Activated naive CD8-positive, alpha-beta T cell treated with anti-CD3 and anti-CD28 coated beads, Interleukin-2, amount 50 U/mL, for 16 hours (primary cell): ENCODE measurements at places on chromosomes 16 and 17.

DNA sequence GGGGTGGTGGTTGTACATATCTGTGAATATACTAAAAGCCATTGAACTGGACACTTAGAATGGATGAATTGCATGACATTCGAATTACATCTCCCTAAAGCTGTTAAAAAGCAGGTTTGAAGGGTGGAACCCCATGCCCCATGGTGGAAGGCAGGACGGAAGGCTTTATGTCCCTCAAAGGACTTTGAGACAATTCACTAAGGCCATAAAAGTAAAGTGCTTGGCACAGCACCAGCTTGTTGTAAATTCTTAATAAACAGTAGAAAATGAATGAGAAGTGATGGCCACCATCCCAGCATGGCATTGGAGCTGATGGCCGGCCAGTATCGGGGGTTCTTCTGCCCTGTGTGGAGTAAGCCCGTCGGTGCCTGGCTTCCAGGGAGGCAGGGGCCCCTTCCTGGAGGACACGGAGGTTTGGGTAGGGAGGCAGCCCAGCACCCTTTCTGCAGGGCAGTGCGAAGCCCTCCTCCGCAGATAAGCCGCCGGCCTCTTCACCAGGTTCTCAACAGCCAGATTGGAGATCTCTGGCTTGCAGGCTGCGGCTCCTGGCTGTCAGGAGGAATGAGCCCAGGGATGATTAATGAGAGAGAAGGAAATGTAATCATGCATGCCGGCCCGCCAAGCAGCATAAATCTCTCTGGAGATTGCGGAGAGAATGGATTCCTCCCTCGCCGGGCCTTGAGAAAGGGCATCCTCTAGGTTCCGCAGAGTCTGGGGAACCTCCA lies 346.9 kb downstream of the FOXL1 start:
- DNase-seq: no peak

DNA sequence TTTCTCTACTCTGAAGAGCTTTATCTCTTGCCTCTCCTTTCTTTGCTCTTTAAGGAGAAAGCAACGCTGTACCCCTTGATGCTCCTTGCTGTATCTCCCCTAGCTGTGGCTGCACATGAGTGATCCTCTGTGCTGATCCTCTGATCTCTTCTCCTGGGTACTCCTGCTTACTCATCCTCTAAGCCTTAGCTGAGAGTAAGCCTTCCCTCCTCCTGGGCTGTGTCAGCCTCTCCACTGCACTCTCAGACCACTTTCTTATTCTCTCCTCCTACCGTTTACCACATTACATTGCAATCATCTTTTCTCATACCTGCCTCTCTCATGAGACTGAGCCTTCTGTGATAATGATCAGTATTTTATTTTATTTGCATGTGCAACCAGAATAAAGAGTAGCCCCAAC lies 25.1 kb downstream of the SOX9 start:
- no peak for DNase-seq

- DNase-seq: no peak
Measured at GRCh38 chr16:84032458-84033178, 10.0 kb downstream of the SLC38A8 start.

DNA sequence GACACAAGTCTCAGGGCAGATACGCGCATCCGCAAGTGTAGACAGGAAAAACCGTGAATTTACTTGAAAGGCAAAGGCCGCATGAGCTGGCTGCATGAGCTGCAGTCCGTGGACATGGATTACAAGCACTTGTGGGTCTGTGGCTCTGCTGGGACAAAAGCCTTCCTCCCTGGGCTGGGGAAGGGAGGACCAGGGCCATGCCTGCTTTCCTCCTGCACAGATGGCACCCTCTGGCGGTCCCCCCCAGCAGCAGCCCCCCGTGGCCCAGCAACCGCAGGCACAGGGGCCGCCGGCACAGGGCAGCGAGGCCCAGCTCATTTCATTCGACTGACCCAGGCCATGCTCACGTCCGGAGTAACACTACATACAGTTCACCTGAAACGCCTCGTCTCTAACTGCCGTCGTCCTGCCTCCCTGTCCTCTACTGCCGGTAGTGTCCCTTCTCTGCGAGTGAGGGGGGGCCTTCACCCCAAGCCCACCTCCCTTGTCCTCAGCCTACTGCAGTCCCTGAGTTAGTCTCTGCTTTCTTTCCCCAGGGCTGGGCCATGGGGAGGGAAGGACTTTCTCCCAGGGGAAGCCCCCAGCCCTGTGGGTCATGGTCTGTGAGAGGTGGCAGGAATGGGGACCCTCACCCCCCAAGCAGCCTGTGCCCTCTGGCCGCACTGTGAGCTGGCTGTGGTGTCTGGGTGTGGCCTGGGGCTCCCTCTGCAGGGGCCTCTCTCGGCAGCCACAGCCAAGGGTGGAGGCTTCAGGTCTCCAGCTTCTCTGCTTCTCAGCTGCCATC lies 1.7 kb upstream of the MRPL12 start:
- DNase-seq: no peak

DNA sequence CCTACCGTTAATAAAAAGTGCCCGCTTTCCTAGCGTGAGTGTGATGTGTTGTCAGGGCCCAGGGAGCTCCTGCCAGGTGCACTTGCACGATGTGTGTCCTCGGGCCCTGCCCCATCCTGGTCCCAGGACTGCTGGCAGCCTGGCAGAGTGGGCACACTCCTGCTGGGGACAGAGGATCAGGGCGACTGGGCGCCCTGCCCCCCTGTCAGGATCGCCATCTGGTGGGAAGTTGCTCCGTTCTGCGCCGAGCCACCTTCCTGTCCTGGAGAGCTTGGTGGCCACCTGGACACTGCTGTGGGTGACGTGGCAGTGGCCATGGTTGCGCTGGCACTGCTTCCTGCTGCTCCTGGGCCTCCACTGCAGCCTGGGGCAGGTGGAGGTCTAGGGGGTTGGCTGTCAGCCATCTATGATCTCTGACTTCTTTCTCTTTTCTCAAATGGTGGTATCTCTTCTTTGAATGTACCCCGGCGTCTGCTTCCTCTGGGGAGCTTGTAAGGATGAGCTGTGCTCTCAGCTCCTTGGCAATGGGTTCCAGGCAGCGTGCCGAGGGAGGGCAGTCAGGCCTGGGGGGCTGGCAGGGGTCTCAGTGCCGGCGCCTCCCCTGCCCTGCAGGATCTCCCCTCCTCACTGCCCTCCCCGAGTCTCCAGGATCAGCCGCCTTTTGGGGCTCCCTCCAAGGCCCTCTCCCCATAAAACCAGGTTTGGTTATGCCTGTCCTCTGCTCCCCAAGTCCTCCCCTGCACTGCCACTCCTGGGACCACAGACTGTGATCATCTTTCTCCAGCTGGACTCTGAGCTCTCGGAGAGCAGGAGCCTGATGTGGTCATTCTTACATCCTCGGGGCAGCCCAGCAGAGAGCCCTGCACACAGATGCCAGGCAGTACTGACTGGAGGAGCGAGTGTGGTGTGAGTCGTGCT lies 76.9 kb downstream of the AMFR start:
- DNase-seq: no peak

DNA sequence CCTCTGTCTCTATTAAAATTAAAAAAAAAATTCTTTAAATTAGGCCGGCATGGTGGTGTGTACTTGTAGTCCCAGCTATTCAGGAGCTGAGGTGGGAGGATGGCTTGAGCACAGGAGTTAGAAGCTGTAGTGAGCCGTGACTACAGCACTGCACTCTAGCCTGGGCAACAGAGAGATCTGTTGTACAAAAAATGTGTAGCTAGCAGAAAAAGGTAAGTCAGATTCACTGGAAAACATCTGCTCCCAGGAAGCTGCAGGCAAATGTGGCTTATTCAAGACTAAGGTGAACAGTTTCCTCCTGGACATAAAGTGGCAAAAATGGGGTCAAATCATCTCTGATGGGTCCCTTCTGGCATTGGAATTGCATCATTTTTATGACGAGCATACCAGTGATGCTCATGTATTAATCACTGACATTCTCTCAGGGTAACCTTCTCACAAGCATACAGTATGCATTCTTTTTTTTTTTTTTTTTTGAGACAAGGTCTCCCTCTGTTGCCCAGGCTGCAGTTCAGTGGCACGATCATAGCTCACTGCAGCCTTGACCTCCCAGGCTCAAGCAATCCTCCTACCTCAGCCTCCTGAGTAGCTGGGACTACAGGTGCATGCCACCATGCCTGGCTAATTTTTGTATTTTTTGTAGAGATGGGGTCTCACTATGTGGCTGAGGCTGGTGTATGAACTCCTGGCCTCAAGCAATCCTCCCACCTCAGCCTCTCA lies 48.7 kb downstream of the CPPED1 start:
- no peak for DNase-seq

DNA sequence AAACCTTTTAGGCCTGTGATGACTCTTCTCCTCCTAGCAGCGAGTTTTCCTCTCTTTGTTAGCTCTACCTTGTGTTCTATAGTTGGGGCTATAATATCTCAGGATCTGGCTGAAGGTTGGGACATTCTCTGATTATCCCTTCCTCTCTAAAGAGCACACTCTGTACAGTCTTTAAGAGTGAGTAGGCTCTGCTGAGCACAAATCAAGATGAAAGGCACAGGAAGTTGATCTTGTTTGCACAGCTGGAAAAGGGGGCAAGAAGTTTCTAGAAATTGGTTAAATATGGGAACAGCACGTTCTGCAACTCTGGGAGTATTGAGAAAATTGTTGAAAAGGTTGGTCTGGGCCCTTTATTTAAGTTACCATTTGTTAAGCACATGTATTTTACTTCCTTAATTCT lies 240.9 kb downstream of the CDH11 start:
- no peak for DNase-seq

DNA sequence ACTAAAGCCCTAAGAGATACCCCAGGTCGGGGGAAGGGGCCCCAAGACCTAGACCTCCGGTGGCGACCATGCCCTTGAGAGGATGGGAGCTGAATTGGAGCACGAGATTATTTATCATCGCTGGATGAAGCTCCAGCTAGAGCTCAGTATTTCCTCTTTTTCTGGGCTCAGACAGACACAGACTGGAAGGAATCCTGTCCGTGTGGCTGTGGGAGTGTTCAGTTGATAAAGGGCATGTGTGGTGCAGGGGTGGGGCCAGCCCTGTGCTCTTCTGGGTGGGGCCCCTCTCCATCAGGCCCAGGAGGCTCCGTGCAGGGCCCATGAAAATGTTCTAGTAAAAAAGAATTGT lies 6.3 kb upstream of the CBX4 start:
- DNase-seq: no peak

- DNase-seq: no peak
Measured at GRCh38 chr17:62398891-62399290, 18.5 kb downstream of the EFCAB3 start.

DNA sequence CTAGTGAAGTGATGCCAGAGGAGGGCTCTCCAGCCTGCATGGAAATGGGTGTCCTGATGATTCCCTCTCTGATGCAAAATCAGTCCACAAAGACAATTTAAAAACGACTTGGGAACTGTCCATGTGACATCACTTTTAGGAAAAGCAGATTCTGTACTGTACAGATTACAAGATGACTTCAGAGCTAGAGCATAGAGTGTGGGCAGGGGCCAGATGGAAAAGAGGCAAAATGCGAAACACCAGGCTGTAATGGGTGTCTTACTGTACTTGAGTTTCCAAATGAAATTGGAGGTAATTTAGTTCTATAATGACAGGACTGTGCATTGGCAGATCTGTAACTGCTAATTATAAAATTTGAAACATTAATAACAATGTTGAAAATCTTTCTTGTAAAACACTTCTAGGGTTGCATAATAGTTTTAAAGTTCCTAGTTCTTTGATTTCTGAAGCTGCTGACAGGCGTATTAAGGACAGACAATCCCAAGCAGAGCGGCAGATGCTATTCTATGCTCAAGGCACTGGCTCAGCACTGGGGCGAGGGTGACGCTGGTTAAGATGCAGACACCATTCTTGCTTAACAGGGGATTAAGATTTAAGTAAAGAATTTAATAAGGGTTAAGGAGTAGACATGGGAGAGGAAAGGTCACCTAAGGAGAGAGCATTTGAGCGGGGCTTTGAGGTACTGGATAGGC lies 29.6 kb downstream of the OGFOD1 start:
- no peak for DNase-seq

DNA sequence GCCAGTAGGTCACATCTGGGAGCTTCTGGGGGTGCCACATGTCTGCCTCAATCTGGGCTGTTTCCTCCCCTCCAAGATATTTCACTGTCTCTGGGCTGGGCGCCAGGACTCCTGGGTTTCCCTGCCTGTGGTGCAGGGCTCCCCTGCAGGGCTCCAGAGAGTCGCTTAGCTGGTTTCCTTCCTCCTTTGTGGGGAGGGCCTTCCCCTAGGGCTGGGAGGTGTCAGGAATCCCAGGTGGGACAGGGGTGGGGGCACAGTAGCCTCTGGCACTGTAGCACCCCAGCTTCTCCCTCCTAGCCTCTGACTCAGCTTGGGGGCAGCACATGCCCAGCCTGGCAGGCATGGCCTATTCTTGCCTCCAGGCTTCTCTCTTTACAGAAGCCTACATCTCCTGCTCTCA lies 2.6 kb downstream of the RARA start:
- DNase-seq: no peak

DNA sequence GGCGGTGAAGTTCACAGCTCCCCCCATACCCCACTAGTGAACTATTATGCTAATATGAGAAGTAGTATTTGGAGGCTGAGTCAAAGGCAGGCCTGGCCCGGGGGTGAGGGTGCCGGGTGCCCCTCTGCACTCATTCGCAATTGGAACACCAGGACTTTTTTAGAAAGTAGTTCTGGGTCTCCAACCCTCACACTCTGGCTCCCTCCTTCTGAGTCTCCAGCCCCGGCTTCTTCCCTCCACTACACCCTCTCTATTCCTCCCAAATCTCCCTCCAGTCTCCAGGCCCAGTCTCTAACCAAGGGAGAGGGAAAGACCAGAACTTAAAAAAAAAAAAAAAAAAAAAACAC lies 11.3 kb upstream of the HOXB2 start:
- no peak for DNase-seq

- DNase-seq: no peak
Measured at GRCh38 chr17:43768943-43769342, 9.8 kb downstream of the DUSP3 start.

- DNase-seq: no peak
Measured at GRCh38 chr17:46020023-46020761, 21.1 kb downstream of the STH start.

- no peak for DNase-seq
Measured at GRCh38 chr17:8223356-8224126, 13.2 kb upstream of the AURKB start.

DNA sequence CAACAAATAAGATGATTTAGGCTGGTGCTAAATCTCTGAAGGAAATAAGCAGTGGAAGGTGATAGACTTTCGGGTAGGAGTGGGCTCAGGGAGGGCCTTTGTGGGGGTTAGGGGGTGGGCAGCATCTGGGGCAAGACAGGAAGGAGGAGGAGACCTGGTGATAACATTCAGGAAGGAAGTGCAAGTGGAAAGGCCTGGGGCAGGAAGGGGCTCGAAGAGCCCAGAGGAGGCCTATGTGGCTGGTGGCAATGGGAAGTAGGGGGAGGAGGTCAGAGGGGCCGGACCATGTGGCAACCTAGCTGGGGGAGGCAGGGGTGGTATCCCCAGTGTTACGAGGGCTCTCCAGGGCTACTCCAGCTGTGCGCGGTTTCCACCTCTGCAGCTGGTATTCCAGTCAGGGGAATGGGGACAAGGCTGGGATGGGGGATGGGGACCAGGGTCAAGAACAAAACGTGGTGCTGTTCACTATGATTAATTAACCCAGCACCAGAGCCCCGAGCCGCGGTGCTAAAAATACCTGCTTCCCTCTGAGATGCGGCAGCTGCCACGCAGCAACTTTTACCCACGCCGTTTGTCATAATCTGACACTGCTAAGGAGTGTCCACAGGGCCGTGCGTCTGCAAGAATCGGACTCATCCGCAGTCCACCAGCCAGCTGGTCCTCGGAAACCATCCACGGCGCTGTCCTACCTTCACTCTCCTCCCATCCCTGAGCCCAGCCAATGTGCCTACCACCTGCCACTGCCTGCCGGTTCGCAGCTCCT lies 5.2 kb upstream of the CCDC182 start:
- no peak for DNase-seq

GRCh38 chr17:58367461-58367860 lies 15.5 kb upstream of the SUPT4H1 start:
- no peak for DNase-seq

- DNase-seq: no peak
Measured at GRCh38 chr17:41697122-41697962, 8.7 kb downstream of the EIF1 start.
